ENCODE measurements at places on chromosomes 11 and 22.

- DNase-seq = no peak
Measured at GRCh38 chr11:84543367-84544159, 1083.6 kb downstream of the DLG2 start.

- no peak for DNase-seq
Measured at GRCh38 chr11:68552542-68552941, 92.0 kb downstream of the PPP6R3 start.

GRCh38 chr11:109326781-109327180, 95.2 kb upstream of the C11orf87 start:
- DNase-seq = no peak

DNA sequence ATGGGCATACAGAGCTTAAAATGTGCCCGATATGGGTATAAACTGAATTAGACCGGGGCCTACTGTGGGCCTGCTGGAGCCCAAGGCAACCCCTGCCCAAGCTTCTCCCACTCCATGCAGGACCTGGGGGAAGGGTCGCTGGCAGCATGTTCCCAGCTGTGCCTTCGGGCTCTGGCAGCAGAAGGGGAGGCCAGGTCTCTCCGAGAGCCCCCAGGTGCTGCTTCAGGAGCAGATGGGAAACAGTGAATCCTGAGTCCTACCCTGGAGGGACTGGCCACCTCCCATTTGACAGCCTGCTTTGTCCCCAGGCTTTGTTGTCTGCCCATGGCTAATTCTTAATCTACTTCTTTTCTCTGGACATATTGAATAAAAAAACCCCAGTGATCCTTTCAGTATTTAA, 315.6 kb upstream of the B3GAT1 start:
- DNase-seq = no peak
